NCI-H526 treated with DMSO at 0.1 percent for 48 hours (cell line): ENCODE measurements at places on chromosomes 6 and 20.

- no peak for DNase-seq
Measured at GRCh38 chr20:432208-432607, 24.1 kb downstream of the RBCK1 start.

GRCh38 chr20:46107061-46107460 is 11.1 kb upstream of the CD40 start:
- DNase-seq = no peak

GRCh38 chr20:46020555-46020954 is 8.5 kb upstream of the SLC12A5 start:
- no peak for DNase-seq

DNA sequence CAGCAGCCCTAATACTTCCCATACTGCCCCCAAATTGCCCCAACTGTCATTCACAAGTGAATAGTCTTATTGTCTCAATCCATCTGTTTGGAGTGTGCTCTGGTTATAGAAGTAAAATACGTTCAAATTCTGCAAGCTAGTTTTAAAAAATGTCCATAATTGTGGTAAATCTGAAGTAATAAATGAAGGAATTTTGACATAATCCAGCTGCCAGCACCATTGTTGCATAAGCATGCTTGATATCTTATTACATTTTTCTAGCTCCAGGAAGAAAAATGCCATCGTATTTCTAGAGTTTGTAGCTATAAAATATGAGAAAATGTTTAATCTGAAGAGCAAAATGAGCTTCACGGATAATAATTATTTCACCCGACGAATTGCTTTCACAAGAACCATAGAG is 664.7 kb downstream of the RFPL4B start:
- no peak for DNase-seq

GRCh38 chr6:82436740-82437139 is 73.1 kb downstream of the TPBG start:
- no peak for DNase-seq

GRCh38 chr20:3729811-3730540 is 2.5 kb upstream of the HSPA12B start:
- DNase-seq = no peak

DNA sequence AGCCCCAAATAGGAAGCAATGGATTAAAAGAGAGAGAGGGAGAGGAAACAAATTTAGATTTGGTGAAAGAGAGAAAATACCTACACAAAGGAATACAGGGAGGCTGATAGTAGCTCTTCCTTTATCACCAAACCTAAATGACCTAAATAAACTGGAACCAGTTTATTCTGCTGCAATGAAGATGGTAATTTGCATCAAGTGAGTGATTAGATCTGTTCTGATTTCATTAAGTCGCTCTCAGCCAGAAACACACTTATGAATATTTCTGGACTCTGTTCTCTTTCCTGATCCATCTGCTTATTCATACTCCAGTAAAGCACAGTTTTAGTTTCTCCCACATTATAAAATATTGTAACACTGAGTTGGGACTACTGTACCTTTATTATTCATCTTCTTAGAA is 83.4 kb upstream of the BMP5 start:
- DNase-seq = peak; percentile 19

DNA sequence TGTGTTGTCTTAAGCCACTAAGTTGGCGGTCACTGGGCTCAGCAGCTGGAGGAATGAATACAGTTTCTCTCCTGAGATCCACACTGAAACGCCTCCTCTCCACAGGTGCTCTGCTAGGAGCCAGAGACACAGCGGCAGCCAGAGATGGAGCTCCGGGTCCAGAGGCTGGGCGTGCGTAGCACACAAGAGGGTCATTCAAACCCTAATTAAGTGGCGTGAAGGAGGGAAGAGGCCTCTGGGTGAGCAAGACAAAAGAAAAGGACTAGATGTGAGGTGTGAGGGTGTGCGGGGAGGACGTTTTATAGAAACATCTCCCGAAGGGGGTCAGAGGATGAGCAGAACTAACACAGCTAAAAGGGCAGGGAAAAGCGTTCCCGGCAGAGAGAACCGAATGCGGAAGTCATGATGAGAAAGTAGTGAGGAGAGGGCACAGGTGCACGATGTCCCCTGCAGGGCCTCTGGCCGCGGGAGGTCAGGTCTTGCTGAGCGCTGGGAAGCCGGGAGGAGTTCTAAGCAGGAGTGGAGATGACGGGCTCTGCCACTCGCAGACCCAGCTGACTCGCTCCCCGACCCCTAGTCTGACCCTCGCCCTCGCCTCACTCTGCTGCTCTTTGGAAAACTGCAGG is 54.4 kb downstream of the BMP7 start:
- DNase-seq = no peak

GRCh38 chr6:156873654-156874380 is 96.6 kb downstream of the ARID1B start:
- DNase-seq = no peak

- DNase-seq = no peak
Measured at GRCh38 chr6:126308362-126308761, 31.6 kb upstream of the CENPW start.

GRCh38 chr6:80249897-80250296 is 143.4 kb downstream of the BCKDHB start:
- DNase-seq = no peak
